ENCODE measurements at places on chromosomes 7 and 10.

GRCh38 chr7:143356414-143357050 is 6.0 kb downstream of the FAM131B start:
- no peak for DNase-seq

GRCh38 chr7:157643525-157643970 is 306.7 kb downstream of the DNAJB6 start:
- no peak for DNase-seq

- no peak for DNase-seq
Observed at GRCh38 chr10:48697821-48698764, 13.4 kb downstream of the WDFY4 start.

DNA sequence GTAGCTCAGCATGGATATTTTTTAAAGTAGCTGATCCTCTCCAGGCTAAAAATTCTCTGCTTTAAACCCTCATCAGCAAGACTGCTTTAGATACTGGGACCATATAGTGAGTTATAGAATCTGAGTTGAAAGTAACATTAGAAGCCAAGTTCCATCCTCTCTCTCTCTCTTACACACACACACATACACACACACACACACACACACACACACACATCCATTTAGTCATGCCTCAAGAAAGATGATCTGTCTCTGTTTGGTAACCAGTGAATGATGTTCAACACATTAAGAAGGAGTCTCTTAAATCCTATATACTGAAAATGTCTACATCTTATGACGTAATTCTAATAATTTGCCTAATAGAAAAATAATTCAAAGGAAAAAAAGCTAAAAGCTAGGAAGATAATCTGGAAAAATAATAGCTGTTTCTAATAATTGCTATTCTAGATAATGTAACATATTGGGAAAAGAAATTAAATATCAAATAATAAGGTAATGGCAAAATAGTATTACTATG is 16.9 kb upstream of the ATP6V0A4 start:
- no peak for DNase-seq

DNA sequence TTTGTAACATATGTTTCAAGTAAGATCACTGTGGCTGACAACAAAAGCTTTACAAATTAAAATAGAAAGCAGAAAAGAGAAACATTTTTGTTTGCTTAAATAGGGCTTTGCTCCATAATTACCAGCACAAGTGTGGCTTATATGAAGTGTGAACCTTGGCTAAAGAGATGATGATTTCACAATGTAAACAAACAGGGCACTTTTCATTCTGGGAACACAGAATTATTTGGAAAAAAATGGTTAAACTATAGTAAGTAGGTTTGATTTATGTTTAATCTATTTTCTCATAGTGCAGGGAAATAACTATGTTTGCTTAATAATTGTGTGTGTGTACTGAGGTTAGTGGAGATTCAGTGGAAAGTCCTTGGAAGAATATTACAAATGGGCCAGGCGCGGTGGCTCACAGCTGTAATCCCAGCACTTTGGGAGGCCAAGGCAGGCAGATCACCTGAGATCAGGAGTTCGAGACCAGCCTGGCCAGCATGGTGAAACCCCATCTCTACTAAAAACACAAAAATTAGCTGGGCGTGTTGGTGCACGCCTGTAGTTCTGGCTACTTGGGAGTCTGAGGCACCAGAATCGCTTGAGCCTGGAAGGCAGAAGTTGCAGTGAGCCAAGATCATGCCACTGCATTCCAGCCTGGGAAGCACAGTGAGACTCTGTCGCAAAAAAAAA is 19.1 kb upstream of the OTUD1 start:
- no peak for DNase-seq

DNA sequence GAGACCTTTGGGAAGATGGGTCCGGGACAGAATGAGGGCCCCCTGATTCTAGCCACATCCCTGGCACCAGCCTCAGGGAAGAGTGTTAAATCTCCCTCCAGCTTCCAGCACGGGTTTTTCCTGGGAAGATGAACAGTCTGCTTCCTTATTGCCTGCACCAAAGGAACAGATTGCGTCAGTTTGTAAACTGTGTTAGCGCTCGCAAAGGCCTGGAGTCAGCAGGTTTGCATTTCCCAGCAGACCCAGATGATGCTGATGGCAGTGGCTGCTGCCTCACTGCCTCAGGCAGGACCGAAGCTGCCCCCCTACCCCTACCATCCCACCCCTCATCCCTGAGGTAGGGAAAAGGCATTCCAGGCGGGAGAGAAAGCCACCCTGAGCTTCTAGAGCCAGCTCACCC is 34.6 kb upstream of the LRRC4 start:
- DNase-seq = no peak

DNA sequence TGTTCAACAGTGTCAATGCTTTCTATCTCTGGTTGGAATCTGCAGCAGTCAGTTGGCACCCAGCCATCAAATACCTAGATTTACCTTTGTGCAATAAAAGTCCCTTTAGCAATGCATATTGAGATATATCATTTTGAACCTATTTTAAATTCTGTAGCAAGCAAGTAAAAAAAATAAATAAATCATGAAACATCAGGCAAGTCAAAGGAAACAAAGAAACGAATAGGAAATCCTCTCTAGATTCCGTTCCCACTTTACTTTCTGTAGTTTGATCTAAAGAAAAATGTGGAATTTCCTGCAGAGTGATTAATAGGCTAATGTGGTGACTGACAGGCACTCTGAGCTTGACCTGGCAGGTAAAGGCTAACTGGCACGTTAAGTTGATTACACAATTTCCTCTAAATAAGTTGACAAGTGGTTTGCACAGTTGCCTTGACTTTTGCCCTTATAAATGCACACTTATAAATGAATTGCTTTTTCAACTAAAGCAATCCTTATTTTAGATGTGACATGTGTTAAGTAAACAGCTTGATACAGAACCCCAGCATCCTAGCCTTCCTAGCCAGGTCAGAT is 208.1 kb upstream of the TCF7L2 start:
- DNase-seq = no peak

- no peak for DNase-seq
Observed at GRCh38 chr10:83934641-83935338, 204.5 kb upstream of the GHITM start.

GRCh38 chr7:12074889-12075288 is 136.2 kb upstream of the TMEM106B start:
- DNase-seq = no peak

DNA sequence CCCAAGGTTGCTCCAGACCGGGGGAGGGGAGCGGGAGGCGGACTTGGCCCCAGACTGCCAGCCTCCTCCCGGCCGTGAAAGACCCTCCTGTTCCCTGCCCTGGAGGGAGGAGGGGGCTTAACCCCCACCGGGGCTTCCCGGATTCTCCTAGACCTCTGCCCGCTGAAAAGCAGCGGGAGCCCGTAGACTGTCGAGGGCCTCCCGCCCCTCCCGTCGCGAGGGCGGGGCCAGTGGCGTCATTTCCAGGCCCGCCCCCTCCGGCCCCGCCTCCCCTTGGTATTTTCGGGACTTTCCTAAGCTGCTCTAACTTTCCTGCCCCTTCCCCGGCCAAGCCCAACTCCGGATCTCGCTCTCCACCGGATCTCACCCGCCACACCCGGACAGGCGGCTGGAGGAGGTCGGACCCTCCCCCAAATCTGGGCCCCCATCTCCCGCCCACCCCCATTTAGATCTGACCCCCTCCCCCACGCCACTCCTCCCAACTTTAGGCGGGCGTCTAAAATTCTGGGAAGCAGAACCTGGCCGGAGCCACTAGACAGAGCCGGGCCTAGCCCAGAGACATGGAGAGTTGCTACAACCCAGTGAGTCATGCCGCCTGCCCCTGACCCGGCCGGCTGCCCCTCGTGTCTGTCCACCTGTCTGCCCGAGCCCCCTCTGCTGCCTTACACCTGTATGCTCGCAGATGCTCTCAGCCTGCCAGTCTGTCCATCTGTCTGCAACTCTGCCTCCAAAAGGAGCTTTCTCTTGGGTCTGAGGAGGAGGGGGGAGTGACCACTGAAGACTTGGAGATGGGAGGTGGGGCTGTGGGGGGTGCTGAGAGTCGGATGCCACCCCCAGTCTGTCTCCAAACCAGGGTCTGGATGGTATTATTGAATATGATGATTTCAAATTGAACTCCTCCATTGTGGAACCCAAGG is at the start of gene NFKB2:
Gene NFKB2 (plus strand): TSS at position 306 of the 917 bp plus-strand sequence. CDS start 255 bp downstream, at position 561.
- DNase-seq = peak; percentile 90

DNA sequence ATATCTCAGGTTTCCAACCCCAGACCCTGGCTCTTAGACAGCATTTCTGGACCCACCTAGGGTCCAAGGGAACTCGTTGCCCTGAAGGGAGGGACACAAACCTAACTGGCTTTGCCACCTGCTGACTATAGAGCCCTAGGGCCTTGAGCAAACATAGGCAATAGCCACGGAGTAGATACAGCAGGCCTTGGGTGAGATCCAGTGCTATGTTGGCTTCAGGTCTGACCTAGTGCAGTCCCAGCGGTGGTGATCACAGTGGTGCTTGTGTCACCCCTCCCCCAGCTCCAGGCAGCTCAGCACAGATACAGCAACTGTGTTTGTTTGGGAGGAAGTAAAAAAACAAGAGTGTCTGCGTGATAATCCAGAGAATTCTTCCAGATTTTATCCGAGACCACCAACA is 9.7 kb upstream of the TNKS2 start:
- DNase-seq = no peak

GRCh38 chr10:121595806-121596688 is 2.2 kb downstream of the FGFR2 start:
- DNase-seq = no peak

GRCh38 chr7:92432299-92432946 is 14.9 kb upstream of the GATAD1 start:
- no peak for DNase-seq

- no peak for DNase-seq
Observed at GRCh38 chr7:100835903-100836811, 8.8 kb upstream of the EPHB4 start.

Measured in stimulated activated CD8-positive, alpha-beta memory T cell treated with anti-CD3 and anti-CD28 coated beads, Interleukin-7, amount 100 ng/mL, for 1 hour (primary cell).